Central memory CD4-positive, alpha-beta T cell (primary cell): ENCODE measurements at places on chromosomes 2 and 18.

GRCh38 chr2:231926761-231927565, 767 bp upstream of the NPPC start:
- DNase-seq = no peak

- DNase-seq = no peak
These were observed 108.6 kb downstream of the AGPS start for GRCh38 chr2:177501186-177501585.

DNA sequence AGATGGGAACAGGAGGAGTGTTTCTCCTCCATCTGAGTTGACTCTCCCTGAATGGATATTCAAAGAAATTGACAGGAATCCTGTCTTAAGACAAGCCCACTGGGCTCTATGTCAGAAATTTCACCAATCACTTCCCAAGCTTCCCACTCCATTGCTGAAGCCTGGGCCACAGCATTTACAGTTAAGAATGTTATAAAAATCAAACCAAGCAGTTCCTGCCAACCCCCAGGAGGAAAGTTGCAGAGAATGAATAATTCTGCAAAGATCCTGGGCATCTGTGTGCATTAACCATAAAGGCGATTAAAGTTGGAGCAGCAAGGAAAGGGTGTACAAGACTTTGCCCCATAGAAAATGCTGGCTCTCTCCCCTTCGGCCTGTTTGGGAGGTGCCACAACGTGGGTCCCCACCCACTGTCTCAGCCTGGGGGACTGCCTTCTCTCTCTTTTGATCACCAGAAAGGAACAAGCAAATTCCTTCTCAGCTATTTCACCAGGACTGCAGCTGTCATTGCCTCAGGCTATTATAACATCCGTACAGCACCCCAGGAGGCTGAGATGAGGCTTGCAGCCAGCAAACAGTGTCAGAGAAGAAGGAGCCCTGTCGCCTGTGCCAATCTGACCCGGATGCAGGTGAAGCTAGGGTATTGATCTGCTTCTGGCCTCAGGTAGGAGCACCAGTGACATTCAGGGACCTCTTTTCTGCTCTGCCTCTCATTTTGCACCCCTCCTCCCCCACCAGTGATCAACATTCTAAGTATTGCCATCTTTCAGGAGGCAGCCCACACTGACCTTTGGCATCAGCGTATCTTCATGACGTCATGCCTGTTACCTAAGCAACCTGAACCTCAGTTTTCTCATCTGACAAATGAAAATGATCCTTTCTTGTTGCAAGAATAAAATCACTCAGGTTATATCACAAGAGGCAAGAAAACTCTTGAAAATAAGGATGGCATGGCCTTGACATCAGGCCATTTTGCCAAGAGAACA, 219.0 kb downstream of the SH3BP4 start:
- no peak for DNase-seq

DNA sequence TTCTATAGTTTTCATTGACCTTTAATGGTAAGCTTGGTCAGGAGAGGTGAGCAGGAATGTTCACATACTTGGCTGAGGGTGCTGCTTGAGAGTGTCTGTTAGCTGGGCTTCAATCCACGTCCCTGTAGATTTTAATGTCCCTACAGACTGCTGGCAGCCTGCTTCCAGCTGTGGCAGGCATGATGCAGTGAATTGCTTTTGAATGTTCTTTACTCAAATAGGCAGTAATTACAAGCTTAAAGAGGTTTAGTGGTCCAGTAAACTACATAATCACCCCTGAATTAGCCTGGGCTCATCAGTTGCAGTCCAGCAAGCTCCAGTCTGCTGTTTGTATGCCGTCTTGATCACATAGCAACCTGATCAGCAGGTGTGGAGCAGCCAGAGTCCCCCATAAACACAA, 102.1 kb downstream of the MEIS1 start:
- DNase-seq = no peak

- no peak for DNase-seq
These were observed 179.9 kb upstream of the FN1 start for GRCh38 chr2:215615803-215616174.

DNA sequence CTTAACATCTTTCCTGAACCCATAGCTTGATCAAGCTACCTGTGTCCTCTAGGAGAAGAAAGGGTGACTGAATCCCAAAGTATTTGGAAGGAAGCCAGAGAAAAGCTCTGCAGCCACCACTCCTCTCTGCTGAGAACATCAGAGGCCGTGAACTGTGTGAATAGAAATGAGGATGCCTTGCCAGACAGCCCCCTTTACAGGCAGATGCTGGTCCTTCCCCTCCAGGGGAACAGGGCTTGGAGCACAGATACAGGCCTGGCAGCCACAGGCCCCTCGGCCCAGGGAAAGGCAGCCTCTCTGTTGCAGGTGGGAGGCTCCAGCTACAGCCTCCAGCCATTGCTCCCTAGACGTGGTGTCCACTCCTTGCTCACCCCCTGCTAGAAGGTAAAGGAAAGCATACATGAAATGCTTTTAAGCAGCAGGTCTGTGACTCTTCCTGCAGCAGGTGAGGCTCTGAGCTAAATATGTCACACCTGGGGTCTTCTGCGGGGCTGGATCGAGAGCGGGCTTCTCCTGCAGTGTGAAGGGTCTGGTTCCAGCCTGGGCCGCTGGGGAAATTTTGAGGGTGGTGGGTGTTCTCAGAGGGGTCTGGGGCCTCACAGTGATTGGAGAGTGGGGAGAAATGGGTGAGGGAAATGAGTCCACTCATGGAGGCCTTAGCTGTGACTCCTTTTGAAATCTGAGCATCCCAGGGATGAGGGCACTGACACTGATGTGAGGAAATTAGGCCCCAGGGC, 234.0 kb downstream of the KLHL29 start:
- no peak for DNase-seq

DNA sequence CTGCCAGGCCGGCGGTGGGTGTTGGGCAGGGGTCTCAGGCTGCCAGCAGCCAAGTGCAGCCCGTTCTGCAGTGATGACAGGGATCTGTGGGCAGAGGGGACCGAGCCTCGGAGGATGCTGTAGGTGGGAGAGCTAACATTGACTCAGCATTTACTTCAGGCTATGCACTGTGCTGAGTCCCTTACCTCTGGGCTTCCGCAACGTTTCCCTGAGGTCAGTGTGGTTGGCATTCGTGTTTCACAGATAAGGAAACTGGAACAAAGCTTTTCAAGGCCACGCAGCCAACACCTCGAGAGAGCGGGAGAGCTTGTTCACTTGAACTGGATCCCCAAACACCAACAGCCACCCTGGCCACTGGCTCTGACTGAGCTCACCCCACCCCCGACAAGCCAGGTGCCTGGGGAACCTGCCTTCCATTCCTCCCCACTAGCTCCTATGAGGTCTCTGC, 839 bp upstream of the GPR148 start:
- peak; percentile 70 for DNase-seq
